ENCODE measurements at places on chromosomes 7 and 10.

GRCh38 chr10:57628592-57629284 lies 639.0 kb downstream of the IPMK start:
- no peak overlapping the region for H3K4me3 ChIP-seq
- no peaks in the 10 kb centered on the region for H3K36me3 ChIP-seq
- DNase-seq = no peak

DNA sequence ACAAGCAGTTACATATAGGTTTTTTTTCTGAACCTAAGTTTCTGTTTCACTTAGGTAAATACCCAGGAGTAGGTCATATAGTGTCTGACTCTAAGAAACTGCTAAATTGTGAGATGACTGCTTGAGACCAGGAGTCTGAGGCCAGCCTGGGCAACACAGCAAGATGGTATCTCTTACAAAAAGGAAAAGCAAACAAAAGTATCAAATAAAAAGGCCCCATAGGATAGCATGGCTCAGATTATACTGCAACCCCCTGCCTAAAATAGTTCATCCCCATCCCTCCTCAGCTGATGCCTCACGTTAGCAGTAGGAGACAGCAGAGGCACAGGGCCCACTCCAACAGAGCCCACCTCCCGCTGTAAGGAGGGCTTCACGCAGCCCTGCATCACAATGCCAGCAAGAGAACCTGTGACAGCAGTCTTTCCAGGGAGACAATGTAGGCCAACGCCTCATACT lies 90.3 kb downstream of the SRPK2 start:
- no peak overlapping the region for H3K4me3 ChIP-seq
- no peaks in the 10 kb centered on the region for H3K36me3 ChIP-seq
- DNase-seq = peak; percentile 12
- no peaks in the 10 kb centered on the region for H3K27me3 ChIP-seq

DNA sequence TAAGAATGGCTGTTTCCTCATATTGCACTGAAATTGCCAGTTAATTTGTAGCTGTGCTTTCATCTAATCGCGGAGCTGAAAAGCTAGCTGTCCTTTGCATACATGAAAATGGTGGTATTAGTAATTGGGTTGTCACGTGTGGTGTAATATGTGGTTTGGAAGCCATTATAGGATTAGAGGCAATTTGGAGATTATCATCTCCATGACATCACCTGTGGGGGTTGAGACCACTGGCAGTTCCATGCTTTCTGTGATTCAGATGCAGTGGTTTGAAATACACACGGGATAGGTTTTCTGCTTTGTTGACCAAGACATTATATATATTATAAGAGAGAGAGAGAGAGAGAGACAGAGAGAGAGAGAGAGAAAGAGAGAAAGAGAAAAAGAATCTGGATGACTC lies 180.8 kb downstream of the RAB11FIP2 start:
- no peaks in the 10 kb centered on the region for H3K27me3 ChIP-seq
- no peak overlapping the region for H3K27ac ChIP-seq
- H3K4me3 ChIP-seq = no peak overlapping the region
- no peaks in the 10 kb centered on the region for H3K4me1 ChIP-seq
- no peak for DNase-seq

DNA sequence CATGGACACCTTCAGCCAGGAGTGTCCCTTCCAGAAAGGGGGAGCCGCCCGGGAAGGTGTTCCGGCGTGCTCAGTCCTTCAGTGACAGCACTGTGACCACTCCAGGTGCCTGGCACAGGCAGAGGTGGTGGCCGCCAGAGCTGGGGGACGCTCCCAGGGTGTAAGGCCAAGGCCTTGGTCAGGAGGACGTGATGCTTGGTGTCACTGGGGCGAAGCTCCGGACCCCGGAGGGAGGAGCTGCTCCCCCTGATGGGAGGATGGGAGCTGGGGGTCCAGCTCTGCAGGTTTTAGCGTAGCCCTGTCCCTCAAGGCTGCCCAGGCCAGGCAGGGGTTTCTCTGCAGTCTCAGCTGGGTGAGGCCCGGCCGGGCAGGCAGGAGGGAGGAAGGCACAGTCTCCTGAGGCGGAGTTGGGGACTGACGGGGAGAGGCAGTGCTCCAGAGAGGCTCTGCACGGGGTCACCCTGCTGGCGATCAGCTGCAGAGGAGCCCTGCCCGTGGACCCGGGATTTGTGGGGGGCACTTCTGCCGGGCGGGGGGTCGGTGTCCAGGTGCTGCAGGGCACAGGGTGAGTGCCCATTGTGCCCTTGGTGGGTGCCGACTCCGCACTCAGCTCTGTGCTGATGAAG lies 56.5 kb upstream of the DNAJB6 start:
- no peak overlapping the region for H3K27ac ChIP-seq
- DNase-seq = no peak
- peaks cover 37% of the 10 kb centered on the region for H3K4me1 ChIP-seq
- no peaks in the 10 kb centered on the region for H3K36me3 ChIP-seq
- H3K4me3 ChIP-seq = peak overlapping the region; percentile 3

DNA sequence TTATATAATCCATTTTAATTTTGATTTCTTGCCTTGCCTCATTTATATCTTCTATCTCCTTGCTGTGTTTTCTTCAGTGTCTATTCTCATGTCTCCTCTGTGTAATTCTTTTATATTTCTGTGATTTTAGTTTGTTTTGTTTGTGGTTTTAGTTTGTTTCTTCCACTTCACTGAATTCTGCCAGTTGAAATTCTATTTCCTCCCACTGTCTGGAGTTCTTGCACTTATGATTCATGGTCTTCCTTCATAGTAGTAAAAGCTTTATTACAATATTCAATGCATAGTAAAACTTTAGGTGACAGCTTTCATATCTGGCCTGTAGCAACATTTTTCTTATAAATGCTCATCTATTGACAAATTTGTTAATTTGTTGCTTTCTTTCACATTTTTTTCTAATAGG lies 113.3 kb downstream of the MAGI2 start:
- H3K4me3 ChIP-seq = no peak overlapping the region
- no peak overlapping the region for H3K27ac ChIP-seq
- H3K36me3 ChIP-seq = no peaks in the 10 kb centered on the region
- no peaks in the 10 kb centered on the region for H3K4me1 ChIP-seq
- H3K27me3 ChIP-seq = no peaks in the 10 kb centered on the region

DNA sequence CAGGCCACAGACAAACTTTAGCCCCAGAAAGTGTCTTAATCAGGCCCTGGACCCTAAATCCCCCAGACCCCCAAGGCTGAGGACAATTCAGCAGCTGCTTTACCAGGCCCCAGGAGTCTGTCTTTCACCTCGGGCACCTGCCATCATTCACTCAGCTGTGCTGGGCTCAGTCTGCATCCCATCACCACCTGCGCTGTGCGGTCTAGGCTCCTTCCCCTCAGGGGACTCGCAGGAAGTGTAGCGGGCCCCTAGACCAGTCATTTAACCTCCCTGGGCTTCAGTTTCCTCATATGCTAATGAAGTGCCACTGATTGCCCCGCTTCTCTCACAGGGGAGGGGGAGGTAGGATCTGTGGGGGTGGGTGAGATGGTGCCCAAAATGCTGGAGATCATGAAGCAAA lies 76.4 kb upstream of the ZMIZ1 start:
- no peak overlapping the region for H3K4me3 ChIP-seq
- H3K27me3 ChIP-seq = no peaks in the 10 kb centered on the region

DNA sequence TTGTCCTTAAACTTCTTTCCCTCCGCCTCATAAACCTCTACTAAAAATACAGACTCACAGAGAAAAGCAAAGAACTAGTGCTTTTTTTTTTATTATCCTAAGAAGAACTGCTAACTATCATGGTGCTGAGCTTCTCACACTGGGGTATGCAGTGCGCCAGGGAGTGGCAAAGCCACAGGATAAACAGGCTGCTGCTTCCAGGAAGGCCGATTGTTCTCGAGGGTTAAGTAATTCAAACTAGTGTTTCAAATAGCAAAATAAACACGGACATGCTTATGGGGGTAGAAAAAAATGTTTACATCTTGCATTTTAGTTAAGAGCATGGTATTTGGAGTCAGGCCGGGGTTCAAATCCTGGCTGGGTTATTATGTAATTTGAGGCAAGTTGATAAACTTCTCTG lies 157.0 kb downstream of the TAX1BP1 start:
- H3K36me3 ChIP-seq = peaks cover 9% of the 10 kb centered on the region
- DNase-seq = no peak
- no peak overlapping the region for H3K27ac ChIP-seq
- peaks cover 19% of the 10 kb centered on the region for H3K4me1 ChIP-seq
- H3K27me3 ChIP-seq = no peaks in the 10 kb centered on the region
- no peak overlapping the region for H3K4me3 ChIP-seq

DNA sequence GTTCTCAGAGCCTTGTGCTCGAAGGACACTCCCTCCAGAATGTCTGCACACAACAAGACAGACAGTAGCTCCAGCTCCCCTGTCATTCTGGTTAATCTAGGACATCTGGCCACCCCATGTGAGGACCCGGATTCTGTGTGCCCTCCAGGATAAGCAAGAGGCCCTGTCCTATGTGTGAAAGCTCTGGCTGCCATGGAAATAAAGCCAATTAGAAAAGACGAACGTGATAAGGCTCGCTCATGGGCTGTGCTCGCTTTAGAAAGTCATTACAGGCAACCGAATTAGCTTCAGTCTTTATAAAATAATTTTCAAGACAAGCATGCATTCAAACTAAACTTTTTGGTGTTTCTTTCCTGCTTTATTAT lies 263.4 kb downstream of the INHBA start:
- H3K27me3 ChIP-seq = no peaks in the 10 kb centered on the region
- H3K27ac ChIP-seq = no peak overlapping the region
- no peak for DNase-seq
- H3K4me1 ChIP-seq = no peaks in the 10 kb centered on the region
- no peaks in the 10 kb centered on the region for H3K36me3 ChIP-seq
